ENCODE measurements at places on chromosomes 6 and 20.

GRCh38 chr20:60039526-60039925 is 81.3 kb downstream of the CDH26 start:
- DNase-seq: no peak

DNA sequence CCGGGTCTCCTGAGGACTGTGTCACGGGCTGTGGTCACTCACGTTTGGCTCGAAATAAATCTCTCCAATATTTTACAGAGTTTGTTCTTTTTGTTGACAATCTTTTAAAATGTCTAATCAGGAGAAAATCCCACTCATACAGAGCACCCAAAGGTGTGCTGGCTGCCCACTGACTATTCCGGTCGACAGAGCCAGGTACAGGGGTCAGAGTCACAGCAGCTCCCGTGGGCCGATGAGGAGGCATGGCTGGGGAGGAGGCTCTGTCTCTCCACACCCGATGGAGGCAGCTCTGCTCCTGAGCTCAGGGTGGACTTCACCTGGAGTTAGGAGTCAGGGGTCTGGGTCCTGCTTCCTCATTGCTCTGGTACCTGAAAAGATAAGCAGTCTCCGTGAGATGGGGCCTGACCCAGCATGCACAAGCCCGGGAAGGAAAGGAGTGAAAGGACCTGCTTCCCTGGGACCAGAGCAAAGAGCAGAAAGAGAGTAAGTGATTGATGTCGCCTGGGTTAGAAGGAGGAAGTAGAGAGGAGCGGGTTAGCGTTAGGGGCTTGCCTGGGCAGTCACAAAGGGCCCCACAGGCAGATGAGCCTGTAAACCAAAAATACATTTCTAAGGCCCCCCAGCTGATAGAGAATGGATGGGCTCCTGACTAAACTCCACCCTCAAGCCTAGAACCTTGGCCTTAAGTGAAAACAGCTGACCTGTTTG is 53.5 kb upstream of the UNC93A start:
- DNase-seq: no peak

GRCh38 chr6:39224011-39224410 is 5.3 kb downstream of the KCNK5 start:
- DNase-seq: no peak

GRCh38 chr6:127886603-127887002 is 14.3 kb downstream of the THEMIS start:
- no peak for DNase-seq

- DNase-seq: no peak
Observed at GRCh38 chr6:53995935-53996334, 115.3 kb upstream of the MLIP start.

- no peak for DNase-seq
Observed at GRCh38 chr6:128363020-128363813, 157.2 kb downstream of the PTPRK start.

DNA sequence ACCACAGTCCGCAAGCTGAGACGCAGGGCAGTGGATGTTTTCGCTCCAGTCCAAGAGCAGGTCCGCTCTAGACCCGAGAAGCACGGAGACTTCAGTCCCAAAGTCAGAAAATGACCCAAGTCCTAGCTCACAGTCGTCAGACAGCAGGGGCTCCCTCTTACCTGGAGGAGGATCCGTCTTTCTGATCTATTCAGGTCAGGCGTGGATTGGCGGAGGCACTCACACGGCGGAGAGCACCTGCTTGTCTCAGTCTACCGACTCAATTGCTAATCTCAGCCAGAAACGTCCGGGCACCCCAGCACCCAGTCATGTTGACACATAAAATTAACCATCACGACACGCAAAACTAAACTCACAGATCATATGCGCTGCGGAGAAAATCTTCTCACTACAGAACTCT is 285.3 kb upstream of the CDH4 start:
- DNase-seq: no peak

DNA sequence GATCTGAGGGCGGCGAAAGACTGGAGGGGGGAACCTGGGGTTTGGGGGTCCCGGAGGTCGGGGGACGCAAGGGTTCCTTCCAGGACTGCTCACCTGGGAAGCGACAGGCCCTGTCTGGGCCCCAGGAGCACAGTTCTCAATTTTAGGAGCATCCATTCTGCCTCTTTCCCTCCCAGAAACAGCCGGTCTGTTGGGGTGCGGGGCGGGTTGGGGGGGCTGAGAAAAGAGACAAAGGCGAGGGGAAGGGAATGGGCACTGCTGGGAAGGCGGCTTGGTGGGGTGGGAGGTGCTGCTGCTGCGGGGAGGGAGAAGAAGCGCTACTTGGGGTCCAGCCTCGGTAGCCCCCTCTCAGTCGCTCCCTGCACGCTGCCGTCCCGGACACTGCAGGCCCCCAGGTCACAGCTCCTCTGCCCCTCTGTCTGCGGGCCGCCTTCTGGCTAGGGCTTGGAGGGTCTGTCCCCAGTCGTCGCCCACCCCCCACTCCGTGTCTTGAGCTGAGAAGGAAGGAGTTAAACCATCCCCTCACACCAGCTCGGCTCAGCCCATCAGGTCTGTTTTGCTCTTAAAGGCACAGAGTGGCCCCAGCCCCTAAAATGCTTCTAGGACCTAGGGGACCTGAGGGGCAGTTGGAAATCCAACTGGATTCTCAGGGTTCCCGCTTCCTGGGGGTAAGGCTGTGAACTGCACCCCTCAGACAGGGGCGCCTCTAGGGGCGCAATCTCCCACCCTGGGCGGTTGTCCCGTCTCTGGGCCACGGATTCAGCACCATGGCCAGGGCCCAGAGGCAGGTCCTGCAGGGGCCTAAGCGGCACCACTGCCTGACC is 690 bp downstream of the GDAP1L1 start:
- no peak for DNase-seq

DNA sequence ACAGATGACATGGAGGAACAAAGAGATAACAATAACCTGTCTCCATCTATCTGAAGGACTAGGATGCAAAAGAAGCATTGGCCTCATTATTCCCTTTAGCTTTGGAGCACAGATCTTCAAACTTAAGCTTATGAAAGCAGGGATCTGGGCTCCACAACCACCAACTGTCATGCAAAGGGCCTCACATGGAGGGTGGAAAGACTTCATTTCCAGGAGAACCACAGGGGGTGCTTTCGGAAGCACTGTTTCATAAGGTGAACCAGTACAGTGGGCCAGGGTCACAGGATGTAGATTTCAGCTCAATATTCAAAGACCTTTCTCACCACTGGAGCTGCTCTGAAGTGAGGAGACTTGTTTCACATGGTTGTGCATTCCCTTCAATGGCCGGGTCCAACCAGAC is 55.1 kb upstream of the MYB start:
- DNase-seq: no peak

DNA sequence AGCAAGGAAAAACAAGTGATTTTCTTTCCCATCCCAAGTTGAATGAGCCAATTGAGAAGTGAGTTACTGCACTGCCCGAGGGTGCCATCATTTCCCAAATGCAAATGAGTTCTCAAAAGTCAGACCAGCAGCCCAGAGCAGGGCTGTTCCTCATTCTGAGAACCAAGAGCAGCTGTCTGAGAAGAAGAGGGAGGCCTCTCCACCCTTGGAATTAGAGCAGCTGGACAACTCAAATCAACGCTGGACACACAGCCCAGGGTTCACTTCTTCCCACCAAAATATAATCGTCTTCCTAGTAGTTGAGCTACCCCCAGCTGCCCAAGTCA is 4.6 kb upstream of the PREX1 start:
- DNase-seq: no peak

DNA sequence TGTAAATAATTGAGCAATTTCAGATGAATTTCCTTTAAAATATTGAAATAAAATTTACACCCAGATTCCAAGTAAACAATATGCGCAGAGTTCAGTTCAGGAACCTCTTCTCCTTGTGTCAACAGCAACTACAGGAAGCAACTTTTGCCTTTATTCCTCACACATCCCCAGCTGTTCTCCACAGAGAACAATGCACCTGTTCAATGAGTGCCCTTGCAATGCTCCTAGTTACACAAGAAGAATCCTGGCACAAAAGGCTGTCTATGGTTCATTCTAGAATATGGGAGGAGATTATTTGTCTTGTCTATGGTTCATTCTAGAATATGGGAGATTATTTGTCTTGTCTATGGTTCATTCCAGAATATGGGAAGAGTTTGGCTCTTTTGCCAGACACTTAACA is 454.9 kb downstream of the BTBD3 start:
- DNase-seq: no peak

- no peak for DNase-seq
Observed at GRCh38 chr6:111855753-111856152, 17.5 kb downstream of the FYN start.

GRCh38 chr6:52125139-52125538 is 37.7 kb upstream of the PKHD1 start:
- DNase-seq: no peak

- DNase-seq: no peak
Observed at GRCh38 chr6:117456998-117457397, 25.5 kb upstream of the DCBLD1 start.

GRCh38 chr20:15619816-15620215 is 953.4 kb downstream of the KIF16B start:
- no peak for DNase-seq

GRCh38 chr6:166204852-166205650 is 37.4 kb upstream of the TBXT start:
- no peak for DNase-seq

GRCh38 chr6:34384321-34385153 is 7.9 kb downstream of the NUDT3 start:
- no peak for DNase-seq

DNA sequence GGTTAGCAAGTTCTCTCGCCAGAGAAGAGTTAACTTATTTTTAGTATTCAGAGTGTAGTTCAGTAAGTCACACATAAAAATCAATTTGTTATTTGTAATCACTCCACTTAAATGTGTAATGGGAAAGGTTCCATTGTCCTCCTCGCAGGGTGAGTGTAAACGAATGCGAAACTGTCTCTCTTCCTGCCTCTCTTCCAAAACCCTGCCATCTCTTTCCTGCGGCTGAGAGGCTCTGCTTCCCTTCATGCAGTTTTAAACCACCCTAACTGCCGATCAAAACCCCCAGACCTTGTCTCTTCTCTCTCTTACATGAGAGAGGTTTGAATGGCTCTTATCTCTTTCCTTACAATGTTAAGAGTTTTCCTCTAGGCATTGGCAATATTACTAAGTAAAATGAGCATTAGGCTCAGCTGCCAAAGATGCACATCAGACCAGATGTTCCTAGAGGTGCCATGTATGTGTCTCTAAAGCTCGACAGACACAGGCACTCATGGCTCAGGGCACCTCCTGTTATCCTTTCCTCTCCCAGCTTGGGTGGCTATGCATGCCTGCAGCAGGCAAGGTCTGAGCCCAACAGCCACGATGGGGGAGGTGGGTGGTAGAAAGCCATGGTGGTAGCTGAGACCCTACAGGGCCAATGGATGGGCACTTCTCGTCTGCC is 91.2 kb downstream of the JARID2 start:
- no peak for DNase-seq

DNA sequence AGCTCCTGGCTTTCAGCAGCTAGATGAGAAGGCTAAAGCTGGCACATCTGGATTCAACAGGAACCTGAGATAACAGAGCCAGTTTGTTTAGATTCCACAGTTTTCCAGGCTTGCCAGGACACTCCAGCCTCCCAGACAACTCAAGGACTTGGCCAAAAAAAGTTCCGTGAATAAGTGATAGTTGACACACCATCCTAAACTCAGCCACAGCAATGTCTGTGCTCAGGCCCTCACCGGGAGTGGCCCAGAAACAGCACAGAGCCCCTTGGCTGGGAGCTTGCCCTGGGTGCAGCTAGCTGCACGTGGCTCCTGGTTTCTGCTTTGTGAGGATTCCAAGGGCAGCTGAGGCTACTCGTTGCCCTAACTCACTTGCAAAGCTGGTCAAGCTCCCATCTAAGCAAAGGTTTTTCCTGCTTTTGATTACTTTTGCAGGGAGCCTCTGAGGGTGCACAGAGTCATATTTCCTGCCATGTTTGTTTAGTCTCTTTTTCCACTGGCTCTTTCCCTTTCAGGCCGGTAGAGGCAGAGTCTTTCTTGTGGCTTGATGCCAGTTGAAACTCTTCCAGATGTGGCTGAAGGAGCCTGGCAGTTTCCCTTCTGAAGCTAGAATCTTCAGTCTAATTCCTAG is 118.3 kb upstream of the ECI2 start:
- no peak for DNase-seq

DNA sequence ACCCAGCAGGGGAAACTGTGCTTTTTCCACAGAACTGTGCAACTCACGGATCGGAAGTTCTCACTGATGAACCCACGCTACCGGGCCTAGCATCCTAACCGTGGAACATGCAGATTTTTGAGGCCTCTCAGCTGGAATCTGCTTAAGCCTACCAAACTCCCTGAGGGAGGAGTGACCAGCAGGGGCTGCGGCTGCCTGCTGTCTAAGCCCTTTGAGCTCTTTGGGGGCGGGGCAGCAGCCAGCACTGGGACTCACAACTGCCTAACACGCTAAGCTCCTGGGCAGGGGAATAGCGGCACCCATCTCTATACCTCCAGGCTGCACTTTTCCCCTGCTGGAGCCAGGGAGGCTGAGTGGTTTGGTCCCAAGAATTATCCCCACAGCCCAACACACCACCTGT is 20.4 kb upstream of the METTL24 start:
- no peak for DNase-seq

Measured in activated CD4-positive, CD25-positive, alpha-beta regulatory T cell treated with anti-CD3 and anti-CD28 coated beads, Interleukin-2, amount 50 U/mL, for 72 hours (primary cell).